Stimulated activated CD8-positive, alpha-beta memory T cell treated with anti-CD3 and anti-CD28 coated beads, Interleukin-2, amount 100 ng/mL, for 1 hour (primary cell): ENCODE measurements at places on chromosomes 1 and 21.

DNA sequence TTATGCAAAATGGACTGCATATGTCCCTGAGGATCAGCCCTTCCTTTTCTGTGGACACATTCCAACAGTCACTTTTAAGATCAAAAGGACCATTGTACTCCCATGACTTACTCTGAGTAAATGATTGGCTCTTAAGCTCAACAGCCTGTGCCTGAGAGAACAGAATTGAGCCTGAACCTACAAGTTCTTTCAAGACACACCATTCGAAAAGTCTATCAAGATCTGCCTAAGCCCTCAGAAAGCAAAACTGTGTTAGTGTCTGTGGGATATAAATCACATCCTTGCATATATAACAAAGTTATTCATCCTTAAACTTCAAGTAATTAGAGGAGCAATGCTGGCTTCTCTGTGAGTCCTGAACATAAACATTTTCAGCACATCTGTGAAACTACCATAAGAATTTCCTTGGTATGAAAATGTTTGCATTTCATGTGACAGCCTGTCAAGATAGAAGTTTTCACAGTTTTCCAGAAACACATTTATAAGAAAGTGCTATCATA, 41.6 kb downstream of the PCNX2 start:
- no peak for DNase-seq

DNA sequence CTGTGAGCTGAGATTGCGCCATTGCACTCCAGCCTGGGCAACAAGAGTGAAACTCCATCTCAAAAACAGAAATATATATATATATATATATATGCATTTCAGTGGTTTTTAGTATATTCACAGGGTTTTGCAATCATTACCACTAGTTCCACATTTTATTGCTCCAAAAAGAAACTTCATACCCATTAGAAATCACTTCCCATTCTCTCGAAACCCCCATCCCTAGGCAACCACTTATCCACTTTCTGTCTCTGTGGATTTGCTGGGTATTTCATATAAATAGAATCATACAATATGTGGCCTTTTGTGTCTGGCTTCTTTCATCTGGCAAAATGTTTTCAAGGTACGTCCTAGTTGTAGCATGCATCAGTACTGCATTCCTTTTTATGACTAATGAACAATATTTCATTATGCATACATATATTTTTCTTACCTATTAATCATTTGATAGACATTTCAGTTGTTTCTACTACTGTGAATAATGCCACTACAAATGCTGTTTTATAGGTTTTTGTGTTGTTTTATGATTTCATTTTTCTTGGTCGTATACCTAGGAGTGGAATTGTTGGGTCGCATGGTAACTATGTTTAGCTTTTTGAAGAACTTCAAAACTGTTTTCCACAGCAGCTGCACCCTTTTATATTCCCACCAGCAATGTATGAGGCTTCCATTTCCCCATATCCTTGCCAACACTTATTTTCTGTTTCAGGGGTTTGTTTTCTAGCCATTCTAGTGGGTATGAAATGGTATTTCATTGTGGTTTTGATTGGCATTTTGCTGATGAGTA, 95.9 kb downstream of the PHTF1 start:
- DNase-seq, result no peak

DNA sequence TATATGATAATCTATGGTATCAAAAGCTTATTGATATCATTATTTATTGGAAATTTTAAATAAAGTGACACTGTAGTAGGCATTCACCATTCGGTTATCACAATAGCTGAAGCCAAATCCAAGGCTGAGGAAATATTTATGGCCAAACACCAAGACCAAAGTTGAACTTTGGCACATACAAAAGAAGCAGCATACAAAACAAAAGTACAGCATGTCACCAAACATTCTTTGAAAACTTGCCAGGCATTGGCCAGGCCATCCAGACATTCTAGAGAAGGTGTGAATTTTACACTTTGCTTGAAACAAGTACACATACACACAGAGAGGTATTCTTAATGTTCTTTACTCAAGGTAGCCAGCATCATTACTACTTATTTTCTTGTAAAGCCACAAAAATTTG, 544.4 kb upstream of the CXADR start:
- DNase-seq, result no peak

DNA sequence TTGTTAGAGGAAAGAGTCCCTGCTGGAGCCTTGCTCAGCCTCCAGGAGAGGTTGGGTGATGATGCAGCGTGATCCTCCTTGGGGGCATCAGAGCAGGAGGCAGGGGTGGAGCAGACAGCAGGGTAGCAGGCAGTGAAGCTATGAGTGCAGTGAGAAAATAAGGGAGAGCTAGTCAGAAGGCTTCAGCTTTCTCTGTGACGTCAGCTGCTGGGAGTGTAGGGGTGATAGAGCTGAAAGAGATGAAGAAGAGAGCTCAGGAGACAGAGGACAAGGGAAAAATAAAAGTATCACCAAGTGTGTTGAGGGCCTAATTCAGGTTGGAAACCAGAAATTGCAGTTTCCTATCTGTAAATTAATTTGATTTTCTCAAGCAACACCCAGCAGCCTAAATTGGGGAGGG, 2.2 kb upstream of the ADAM30 start:
- no peak for DNase-seq

DNA sequence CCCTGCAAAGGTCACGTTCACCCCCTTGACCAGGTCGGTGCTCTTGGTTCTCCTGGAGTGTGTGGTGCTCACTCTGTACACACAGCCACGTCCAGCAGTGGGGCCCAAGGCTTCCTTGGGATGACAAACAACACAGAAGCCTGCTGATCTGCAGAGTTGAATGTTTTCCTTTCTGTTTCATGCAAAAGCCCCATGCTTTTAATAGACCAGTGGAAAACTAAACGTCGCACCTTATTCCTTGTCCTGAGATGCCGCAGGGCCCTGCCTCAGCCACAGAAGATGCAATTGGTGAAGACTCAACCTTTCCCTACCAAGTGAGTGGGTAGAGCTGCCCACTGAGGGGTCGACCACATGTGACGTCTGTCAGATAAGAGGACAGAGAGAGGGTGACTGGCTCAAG, 5.8 kb upstream of the PDPN start:
- no peak for DNase-seq

DNA sequence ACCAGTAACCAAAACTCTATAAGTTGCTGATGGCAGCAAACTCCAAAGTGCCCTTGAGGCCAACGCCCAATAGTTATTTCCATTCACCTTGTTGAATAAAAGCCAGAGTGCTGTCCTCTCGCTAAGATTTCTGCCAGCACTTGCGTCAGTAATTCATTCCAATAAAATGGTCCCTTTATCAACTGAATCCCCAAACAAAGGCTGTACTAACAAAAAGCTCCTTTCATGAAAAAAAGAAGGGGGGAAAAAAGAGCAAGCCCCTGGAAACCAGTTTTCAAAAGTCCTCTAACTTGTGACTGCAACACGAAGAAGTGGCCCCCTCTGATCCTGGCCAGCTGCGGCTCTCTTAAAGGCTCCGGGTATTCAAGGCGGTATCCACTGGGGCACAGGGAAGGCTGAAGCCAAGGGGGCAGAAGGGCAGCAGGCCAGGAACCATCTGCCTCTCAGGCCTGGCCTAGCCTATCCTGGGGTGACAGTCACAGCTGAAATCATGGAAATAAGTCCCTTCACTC, 55.8 kb upstream of the ZNF326 start:
- DNase-seq, result no peak

DNA sequence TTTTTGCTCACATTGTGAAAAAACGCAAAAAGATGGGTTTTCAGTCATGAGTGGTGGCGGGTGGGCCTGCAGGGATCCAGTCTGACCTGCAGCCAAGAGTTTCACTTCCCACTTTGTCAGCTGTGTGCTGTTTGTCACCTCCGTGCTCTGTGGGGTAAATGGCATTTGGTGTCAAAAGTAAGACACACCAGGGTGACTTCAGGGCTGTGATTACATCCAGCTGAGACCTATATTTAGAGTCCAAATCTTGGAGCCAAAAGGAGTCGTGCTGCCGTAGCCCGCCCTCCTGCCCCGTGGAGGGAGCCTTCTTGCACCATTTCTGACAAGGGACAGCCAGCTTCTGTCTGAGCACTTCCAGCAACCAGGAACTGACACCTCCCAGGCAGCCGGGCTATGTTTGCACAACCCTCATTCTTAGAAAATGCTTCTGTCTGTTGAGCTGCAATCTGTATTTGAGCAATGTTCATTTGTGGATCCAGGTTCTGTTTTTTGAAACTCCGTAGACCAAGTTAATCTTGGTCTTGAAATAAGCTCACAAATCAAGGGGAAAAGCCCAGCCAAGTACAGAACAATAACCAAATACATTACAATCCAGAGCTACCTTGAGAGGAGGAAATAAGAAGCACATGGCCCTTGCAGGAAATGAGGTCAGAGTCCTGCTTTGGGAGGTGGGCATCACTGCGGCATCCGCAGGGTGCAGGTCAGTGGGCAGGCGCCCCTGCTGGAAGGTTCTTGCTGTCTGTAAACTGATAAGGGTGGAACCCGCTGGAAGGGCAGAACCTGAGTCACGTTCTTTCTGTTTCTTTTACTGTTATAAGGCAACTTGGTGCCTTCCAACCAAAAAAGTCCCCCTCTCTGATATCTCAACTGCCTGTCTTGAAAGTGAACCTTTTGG, 14.4 kb downstream of the ABCG1 start:
- DNase-seq, result no peak

GRCh38 chr1:232697187-232697822, 67.4 kb upstream of the SIPA1L2 start:
- no peak for DNase-seq

DNA sequence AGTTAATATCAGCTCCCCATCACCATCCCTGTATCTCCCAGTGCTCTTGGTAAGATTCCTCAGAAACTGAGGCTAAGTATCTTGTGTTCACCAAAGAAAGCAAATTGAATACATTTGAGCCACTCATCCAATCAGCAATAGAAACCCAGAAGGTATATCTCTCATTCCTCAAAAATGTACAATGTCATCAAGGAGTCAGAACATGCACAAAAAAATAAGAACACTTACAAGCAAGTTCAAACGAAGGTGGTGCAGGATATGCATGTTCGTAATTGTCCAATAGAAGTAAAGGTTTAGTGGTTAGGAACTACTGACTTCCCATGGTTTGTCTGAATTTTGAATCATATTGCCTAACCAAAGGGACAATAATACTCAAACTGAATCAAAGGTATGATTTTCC, 24.3 kb downstream of the RXRG start:
- DNase-seq, result no peak

GRCh38 chr1:37732111-37732780, 32.7 kb downstream of the EPHA10 start:
- no peak for DNase-seq

- DNase-seq, result no peak
Measured at GRCh38 chr1:3170561-3171453, 101.8 kb downstream of the PRDM16 start.

- no peak for DNase-seq
Measured at GRCh38 chr1:36522021-36522420, 39.3 kb upstream of the CSF3R start.

GRCh38 chr1:162026881-162027280, 3.2 kb upstream of the OLFML2B start:
- no peak for DNase-seq

DNA sequence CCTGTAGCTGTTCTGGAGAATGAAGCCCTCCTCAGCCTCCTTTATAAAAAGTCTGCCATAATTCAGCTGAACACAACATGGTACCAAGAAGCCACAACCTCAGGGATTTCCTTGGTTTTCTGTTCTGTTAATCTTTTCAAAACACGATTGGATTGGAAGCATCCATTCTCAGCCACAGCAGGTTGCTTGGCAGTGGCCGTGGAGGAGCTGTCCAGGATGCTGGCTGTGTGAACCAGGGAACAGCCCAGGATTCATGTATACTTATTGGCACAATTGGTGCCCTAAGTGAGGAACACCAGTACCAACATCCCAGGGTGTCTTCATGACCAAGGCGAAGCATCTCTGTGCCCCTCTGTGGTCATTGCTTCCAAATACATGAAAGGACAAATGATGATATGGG, 393.5 kb downstream of the CAMTA1 start:
- no peak for DNase-seq

DNA sequence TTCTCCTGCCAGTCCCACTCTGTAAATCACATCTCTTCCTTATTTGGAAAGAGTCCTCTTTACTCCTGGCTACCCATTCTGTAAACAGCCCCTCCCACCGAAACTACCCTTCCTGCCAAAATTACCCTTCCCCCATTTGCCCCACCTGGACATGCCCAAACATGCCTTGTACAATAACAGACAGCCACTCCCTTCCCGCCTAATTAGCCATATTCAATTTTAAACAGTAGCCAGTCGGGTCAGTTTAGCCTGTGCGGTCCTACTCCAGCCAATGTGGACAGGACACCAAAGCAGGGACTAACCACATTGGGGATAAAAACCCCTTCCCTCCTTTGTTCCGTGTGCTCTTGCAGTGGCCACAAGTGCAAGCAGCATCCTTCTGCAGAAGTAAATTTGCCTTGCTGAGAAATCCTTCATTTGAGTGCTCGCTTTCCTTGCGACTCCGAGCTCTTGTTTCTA, 56.3 kb upstream of the MAP10 start:
- DNase-seq, result no peak

GRCh38 chr1:214403431-214403830, 122.5 kb downstream of the SMYD2 start:
- DNase-seq, result no peak

DNA sequence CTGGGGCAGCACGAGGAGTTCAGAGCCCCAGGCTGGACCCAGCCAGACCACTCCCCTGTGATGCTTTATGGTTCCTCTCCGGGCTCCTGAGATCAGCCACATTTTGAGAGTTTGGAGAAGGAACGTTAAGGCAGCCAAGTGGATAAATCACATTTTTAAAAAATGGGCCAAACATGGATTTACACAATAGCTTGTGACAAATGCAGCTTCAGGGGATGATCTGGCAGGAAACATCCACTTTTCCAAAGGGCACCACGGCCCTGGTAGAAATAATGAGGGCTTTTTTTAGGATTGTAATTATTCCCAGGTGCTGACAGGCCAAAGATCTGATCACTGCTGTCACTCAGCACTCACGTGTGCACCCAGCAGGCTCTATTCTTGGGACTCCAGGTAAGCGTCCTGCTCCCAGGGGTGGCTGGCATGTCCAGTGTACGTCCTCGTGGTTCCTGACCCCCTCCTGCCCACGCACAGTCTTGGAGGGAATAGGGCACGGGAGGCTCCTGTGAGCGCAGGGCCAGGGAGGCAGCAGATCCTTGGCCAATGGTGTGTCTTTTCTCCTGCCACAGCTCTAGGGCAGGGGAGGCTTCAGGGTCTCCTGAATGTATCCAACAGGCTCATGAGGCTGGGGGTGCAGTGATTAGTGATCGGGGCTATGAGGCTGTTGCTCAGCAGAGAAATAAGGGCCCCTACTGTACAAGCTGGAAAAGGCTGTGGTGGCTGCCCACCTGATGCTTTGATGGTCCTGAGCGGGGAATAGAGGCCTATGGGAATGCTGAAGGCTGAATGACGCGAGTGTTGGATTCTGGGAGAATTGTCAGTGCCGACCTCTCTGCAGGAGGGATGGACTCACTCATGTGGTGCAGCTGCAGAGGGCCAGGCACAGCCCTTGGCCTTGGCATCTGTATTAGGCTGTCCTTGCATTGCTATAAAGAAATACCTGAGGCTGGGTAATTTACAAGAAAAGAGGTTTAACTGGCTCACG, 415.7 kb downstream of the PTPRU start:
- DNase-seq, result no peak
